IPS DF 19.7 (cell line): ENCODE measurements at places on chromosomes 3 and 15.

GRCh38 chr3:10628891-10629670 lies 123.7 kb upstream of the ATP2B2 start:
- DNase-seq, result no peak

DNA sequence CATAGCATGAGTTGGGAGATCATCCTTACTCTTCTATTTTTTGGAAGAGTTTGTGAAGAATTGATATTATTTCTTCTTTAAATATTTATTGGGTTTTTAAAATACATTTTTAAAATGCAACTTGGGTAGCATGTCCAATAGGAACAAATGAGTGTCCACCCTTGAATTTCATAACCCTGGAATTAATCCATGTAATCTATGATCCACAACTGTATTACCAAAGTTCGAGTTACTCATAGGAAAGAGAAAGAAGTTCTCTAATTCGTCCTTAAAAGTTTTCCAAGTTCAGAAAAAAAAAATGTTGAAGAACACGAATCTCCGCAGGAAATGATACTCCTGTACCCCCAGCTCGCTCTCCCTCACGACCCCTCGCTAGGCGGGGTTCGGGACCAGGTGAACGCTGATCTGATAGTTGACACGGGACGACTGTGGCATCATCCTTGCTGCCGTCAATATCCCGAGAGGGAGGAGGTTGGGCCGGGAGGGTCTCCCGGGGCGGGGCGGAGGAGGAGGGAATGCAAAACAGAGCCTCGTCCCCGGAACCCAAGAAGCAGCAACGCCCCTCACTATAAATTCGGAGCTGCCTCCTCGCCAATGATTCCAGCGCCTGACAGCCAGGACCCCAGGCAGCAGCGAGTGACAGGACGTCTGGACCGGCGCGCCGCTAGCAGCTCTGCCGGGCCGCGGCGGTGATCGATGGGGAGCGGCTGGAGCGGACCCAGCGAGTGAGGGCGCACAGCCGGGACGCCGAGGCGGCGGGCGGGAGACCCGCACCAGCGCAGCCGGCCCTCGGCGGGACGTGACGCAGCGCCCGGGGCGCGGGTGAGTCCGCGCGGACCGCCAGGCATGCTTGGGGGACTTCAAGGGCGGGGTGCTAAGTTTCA lies at the start of gene AGTR1:
AGTR1 (plus strand) TSS at position 598 of the 884 bp plus-strand sequence. CDS start 43,133 bp downstream, outside the sequence.
- no peak for DNase-seq

GRCh38 chr3:69872783-69873378 lies 126.7 kb upstream of the SAMMSON start:
- no peak for DNase-seq

- DNase-seq, result no peak
Observed at GRCh38 chr15:31327669-31328427, 1.2 kb downstream of the KLF13 start.

DNA sequence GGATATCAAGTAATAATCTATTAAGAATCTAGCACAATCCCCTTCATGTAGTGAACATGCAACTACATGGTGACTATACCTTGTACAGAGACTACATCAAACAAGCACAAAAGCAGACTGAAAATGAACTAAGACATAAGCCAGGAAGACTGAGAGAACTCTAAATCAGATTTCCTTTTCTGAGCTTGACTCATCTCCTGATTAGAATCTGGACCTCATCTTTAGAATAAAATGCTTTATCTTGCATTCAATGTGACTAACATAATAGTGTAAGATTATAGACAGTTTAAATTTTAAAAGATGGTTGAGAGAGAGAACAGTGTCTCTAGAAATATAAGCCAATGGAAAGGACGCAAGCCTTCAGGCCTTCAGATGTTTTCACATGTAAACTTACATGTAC lies 17.5 kb upstream of the PKM start:
- DNase-seq, result no peak

GRCh38 chr3:89577637-89578530 lies 470.5 kb downstream of the EPHA3 start:
- DNase-seq, result no peak

DNA sequence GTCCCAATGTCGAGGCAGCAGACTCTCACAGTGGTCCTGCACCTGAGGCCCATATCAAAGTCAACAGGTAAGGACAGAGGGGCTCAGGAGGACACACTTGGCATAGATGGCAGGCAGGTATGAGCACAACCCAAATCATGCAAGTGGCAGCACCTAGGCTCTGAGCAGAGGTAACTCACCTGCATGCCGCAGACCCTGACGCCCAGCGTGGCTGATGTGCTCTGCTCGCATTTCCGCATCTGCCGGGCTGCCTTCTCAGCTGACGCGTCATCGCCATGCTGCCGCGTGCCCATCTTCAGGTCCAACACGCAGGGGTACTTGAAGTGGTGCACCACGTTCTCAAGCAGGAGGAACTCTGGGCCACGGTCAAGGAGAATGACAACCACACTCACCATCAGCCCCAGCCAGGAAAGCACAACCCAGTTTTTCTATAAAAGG lies 4.2 kb upstream of the GMPPB start:
- no peak for DNase-seq

GRCh38 chr15:99076555-99077308 lies 28.1 kb upstream of the SYNM start:
- DNase-seq, result no peak
